ENCODE measurements at places on chromosomes 3 and 15.
A peak's percentile ranks its signal among the peaks of the same experiment; 100 is the strongest.

DNA sequence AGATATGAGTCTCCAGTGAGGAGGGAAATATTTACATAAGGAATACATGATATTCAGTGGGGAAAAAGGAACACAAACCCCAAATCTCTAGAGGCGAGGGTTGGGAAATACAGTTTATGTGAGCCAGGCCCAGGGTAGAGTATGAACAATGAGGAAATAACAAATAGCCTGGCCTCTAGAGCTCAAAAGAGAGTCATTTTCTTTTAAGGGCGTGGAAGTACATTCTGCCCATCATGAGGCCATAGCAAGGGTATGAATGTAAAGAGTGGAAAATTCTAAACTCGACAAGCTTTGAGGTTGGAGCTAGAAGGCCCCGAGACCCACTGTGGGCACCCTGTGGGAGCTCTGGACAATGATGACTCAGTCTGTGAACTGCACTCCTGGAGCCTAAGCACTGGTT, 27.8 kb upstream of the IGF2BP2 start:
- DNase-seq: no peak

GRCh38 chr3:58419780-58420507, 13.7 kb downstream of the PDHB start:
- no peak for DNase-seq

DNA sequence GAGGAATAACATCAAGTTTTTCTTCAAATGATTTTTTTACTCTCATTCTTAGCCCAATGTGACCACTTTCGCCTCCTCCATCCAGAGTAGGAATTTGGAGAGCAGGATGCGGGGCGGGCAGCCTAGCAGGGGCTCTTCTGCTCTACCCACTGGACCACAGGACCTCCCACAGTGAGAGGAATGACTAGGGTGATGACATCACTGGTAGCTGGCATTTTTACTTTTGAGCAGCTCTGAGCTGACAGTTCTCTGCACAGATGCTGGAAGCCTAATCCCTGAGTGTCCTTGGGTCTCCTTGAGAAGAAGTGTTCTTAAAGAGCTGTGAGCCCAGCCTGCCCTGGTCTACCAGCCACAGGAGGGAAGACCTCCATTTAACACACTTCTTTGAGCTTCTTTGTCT, 1.4 kb upstream of the HCN4 start:
- DNase-seq: no peak

- DNase-seq: no peak
These were observed 3.9 kb downstream of the HSPBAP1 start for GRCh38 chr3:122789585-122790273.

DNA sequence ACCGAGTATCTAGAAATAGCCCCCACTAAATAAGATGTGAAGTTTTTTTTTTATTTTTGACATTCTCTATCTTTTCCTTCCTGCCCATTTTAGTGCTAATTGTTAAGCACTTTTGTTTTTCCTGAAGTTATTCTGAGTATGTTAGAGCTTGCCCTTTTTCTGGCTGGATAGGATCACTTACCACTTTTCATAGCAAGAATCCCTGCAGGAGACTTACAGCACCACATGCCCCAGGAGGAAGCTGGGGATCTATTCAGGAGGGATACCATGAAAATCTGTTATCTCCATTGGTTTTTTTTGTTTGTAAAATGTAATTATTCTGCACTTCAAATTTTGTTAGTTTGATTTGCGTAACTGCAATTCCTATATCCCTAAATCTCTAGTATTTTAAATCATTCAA, 968.4 kb downstream of the ZPLD1 start:
- no peak for DNase-seq

DNA sequence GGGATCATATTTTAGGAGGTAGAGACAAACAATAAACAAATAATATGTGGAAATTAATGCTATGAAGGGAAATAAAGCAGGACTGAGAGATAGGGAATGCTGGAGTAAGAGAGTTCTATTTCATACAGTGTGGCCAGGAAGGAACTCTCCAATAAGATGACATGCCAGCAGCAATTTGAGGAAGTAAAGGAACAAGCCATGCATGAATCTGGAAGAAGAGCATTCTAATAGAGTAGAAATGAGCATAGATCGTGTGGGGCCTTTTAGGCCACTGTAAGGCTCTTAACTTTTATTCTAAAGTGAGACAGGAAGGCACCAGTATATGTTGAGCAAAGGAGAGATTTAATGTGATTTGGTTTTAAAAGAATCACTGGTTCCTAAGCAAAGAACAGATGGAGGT, 126.3 kb downstream of the DMXL2 start:
- no peak for DNase-seq

DNA sequence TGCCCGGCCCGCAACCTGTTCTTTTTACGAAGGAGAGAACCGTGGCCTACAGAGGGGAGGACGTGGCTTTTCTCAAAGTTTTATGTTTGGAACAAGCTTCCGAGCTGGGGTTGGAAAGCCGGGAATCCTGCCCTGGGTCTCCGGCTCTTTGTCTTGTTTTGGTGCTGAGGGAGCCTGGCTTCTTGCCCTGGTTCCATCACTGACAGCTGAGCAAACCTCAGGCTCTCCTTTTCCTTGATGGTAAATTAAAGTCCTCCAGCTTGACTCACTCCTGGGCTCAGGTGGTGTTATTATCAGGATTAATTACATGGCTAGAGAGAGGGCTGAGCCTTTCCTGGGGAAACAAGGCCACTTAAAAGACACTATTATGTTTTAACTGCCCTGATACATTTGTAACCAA, 289.5 kb upstream of the RGMA start:
- peak; percentile 37 for DNase-seq

- no peak for DNase-seq
These were observed 63.0 kb downstream of the ADAMTS17 start for GRCh38 chr15:100278596-100279380.

GRCh38 chr3:99659032-99659431, 20.6 kb downstream of the COL8A1 start:
- DNase-seq: no peak

DNA sequence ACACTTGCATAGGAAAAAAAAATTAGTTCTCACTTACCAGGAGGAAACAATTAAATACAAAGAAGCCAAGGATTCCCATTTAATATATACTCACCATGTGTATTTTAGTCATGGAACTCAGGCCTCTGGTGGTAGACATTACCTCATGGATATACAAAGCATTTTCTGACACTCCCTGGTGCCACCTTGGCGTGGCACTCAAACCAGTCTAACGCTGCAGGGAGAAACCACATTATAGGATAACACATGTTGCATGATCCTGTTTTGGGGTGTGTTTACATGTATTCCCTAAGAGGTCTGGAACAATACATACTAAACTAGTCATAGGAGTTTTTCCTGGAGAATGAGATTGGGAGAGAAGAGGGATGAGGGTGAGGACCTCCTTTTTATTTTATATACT, 5.9 kb upstream of the RTF1 start:
- DNase-seq: no peak

- DNase-seq: no peak
These were observed 379.4 kb upstream of the C2CD4B start for GRCh38 chr15:62544446-62544845.

DNA sequence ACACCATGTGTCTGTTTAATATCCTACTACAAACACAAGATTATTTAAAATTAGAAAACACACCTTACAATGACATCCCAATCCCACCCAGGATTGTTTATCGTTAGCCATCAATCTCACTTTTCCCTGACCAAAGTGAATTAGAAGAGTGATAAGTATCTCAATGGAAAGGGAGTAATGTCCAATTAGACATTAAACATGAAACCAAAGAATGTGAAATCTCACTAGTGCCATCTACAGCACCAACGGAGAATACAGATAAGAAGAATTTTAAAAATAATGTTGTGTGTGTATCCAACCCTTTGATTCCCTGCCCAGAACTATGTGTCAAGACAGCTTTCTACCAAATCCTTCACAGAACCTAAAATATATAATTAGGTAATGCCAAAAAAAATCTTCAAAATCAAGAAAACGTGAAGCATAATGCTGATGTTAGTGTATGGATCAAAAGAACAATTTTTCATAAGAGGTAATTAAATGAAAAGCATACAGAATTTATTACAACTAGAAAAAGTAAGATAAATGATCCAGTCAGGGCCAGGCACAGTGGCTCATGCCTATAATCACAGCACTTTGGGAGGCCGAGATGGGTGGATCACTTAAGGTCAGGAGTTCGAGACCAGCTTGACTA, 64.2 kb downstream of the SCAPER start:
- DNase-seq: peak; percentile 18

DNA sequence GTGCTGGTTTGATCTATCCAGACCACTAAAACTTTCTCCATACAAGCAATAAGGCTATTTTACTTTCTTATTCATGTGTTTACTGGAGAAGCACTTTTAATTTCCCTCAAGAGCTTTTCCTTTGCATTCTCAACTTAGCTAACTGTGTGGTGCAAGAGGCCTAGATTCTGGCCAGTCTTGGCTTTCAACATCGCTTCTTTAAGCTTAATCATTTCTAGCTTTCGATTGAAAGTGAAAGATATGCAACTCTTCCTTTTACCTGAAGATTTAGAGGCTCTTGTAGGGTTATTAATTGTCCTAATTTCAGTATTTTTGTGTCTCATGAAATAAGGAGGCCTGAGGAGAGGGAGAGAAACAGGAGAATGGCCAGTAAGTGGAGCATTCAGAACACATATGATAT, 234.8 kb upstream of the GADL1 start:
- no peak for DNase-seq

- DNase-seq: no peak
These were observed 44.1 kb downstream of the UMPS start for GRCh38 chr3:124774327-124774718.

DNA sequence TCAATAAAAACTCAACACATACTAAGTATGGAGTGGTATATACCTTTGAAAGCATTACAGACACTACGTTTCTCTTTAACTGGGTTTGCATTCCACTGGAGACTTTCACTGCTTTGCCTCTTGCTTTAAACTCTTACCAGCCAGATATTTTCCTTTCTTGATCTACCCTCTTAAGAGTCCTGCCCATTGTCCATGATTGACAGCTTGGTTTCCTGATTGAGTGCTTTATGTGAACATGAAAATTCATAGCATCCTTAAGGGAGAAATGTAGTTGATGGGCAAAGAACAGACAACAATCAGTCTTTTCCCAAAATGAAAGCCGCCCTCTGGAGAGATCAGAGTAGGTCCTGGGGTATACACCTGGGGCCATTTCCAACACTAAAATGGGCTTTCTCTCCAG, 78.6 kb downstream of the PTPRG start:
- no peak for DNase-seq

GRCh38 chr15:87959662-87960061, 296.9 kb downstream of the NTRK3 start:
- DNase-seq: no peak

DNA sequence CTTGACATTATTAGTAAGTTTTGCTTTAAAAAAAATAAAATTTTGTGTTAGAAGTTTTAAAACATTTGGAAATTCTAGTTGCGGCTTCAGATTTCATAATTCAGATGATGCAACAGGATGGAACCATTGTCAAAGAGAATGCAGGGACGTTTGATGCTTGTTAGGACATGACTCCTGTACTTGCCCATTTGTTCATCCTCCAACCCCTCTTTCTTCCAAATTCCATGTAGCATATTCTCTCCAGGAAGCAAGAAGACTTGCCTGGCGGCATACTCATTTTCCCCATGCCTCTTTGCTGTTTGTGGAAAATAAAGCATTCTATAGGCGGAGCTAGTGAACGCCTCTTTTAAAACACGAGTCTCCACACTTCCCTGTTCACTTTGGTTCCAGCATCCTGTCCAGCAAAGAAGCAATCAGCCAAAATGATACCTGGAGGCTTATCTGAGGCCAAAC, at the start of gene CSTA:
Gene CSTA, plus strand, starts transcription at position 378 of the 453 bp plus-strand sequence. Its CDS starts 45 bp downstream, at position 423.
- DNase-seq: no peak

- no peak for DNase-seq
These were observed 2.1 kb downstream of the MAGI1 start for GRCh38 chr3:66036586-66037148.

GRCh38 chr3:118526758-118527513, 507.7 kb downstream of the IGSF11 start:
- DNase-seq: no peak

- no peak for DNase-seq
These were observed 7.7 kb downstream of the IGDCC4 start for GRCh38 chr15:65414841-65415621.

DNA sequence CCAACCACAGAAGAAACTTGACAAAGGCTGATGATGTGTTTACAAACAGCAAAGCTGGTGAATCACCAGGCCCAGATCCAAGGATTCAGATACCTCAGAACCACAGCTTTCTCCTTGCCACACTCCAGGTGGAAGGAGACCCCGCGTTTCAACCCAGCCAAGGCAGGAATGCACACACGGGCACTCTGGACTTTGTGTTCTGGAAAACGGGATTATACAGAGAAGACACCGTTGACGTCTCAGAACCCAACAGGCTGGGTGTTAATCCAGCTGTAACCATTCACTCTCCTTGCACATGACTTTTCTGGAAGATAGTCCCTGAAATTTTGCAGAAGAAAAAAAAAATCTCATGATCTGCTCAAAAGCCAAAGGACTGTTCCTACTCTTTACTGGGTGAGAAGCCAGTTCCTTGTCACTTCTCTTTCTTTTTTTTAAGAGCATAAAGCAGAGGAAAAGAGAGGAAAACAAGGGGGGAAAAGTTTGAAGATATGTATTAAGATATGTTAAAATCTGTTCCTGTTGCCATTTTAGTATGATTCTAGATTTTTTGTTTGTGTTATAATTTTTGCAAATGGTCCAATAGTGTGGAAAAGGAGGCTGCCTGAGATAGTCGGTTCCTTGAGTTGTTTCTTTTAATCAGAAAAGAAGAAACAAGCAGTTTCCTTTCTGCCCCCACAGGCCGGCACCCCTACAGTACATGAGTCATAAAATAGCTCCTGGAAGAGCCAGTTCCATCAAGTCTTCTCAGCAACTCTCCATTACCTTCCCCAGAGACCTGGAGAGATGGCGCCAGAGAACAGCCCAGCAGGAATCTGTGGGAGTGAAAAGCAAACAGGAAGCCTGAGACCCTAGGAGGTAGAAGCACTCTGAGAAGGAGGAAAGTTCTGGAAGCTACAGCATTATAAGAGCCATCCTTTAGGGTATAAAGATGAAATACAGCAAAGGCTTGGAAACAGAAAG, 73.1 kb downstream of the RORA start:
- no peak for DNase-seq

- no peak for DNase-seq
These were observed 6.3 kb downstream of the TMEM43 start for GRCh38 chr3:14131134-14131533.

DNA sequence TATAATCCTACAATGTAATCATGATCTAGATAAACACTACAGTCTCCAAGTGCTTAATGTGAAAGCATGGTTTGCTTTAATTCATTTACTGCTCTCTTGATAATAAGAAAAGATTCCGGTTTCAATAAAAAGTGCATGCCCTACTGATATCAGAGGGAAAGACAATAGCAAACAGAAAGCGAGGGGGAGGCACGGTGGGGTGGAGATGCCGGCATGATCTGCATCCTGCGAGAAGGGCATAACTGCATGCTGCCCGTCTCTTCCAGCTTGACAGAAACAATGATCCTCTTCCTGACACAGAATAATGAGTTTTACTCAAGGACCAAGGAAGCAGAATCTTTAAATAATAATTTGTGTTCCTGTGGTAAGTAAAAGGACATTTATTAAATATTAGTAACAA, 51.7 kb downstream of the GOLIM4 start:
- no peak for DNase-seq

All from NCI-H2029 treated with DMSO at 0.1 percent for 48 hours (cell line).